Activated CD8-positive, alpha-beta T cell treated with anti-CD3 and anti-CD28 coated beads for 36 hours (primary cell): ENCODE measurements at places on chromosomes 6 and 20. TPM values are rescaled to one million over a fixed set of nuclear protein-coding genes. Genes with fewer than 3 reads are reported as not detected.
A peak's percentile ranks its signal among the peaks of the same experiment; 100 is the strongest.

GRCh38 chr6:87572883-87573282, 16.9 kb downstream of the RARS2 start:
- no peak overlapping the region for H3K4me3 ChIP-seq
- H3K36me3 ChIP-seq, result peaks cover 27% of the 10 kb centered on the region
- no peak for DNase-seq

DNA sequence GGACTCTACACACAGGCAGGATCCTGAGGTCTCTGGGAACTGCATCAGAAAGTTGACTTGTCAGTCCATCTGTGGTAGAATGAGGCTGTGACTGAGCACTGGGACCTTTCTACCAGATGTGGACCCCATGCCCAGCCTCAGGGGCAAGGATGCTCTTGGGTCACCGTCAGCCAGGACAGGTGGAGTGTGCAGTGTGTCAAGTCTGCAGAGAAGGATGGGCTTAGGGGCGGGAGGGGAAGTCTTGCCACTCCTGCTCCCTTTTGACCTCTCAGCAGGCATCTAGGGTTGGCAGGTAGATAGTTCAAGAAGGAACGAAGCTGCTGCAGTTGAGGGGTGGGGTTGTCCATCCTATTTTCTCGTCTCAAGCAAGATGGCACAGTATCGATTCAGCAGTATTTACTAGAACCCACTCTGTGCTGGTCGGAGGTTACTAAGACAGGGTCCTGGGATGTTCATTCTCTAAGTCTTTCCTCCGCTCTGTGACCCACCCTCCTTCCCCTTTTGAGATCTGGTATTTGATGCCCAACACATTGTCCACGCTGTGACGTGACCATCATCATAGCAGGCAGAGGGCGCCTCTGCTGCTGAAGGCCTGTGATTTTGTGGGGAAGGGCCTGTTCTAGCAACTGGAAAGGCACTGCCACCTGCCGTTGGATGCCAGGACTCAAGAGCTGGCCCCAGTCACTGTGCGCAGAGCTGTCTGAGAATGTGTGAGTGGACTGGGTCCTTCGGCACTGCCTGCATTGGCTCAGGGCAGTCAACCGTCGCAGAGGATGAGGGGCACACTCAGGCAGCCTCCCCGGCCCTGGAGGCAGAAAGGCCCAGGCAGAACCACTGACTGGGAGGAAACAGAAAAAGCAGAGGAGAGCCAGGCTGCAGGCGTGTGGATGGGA, 23.2 kb downstream of the RBCK1 start:
- DNase-seq, result peak; percentile 67

CLPSL2 gene
- total RNA-seq, result not detected

UBE2C gene
- 151 TPM for total RNA-seq

DNA sequence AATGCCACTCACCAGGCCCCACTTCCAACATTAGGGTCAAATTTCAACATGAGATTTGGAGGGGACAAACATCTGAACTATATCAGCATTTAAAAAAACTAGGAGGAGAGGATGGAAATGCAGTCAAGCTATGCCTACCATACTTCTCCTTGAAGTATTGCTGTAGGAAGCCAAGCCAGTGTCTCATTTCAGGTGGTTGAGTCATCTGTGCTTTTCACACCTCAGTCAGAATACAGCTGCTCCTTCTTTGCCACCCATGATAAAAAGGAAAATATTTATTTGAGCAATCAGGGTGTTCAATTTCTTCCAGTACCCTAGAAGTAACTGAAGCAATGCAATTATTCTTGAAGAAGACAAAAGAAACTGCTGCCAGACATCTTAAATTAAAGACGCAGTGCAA, 47.0 kb upstream of the EEF1E1 start:
- no peak overlapping the region for H3K4me3 ChIP-seq
- H3K4me1 ChIP-seq, result no peaks in the 10 kb centered on the region
- no peak overlapping the region for H3K27ac ChIP-seq

GRCh38 chr20:62846166-62846890, 15.3 kb downstream of the TCFL5 start:
- H3K4me3 ChIP-seq, result no peak overlapping the region
- H3K27ac ChIP-seq, result no peak overlapping the region
- DNase-seq, result no peak
- no peaks in the 10 kb centered on the region for H3K27me3 ChIP-seq
- peaks cover 8% of the 10 kb centered on the region for H3K36me3 ChIP-seq
- no peaks in the 10 kb centered on the region for H3K4me1 ChIP-seq

GRCh38 chr6:24127316-24127715, 1.3 kb downstream of the NRSN1 start:
- H3K27ac ChIP-seq, result no peak overlapping the region
- H3K27me3 ChIP-seq, result peaks cover 29% of the 10 kb centered on the region
- H3K4me1 ChIP-seq, result peaks cover 2% of the 10 kb centered on the region
- H3K4me3 ChIP-seq, result no peak overlapping the region

GSTA1 gene
- not detected for total RNA-seq

PRL gene
- 0.52 TPM for total RNA-seq

RSPO4 gene
- total RNA-seq, result not detected

GRCh38 chr20:32045999-32046398, 6.0 kb upstream of the HCK start:
- H3K4me3 ChIP-seq, result no peak overlapping the region
- H3K4me1 ChIP-seq, result peaks cover 2% of the 10 kb centered on the region
- DNase-seq, result no peak
- peaks cover 42% of the 10 kb centered on the region for H3K27me3 ChIP-seq

GRCh38 chr6:90575267-90575666, 11.6 kb downstream of the MAP3K7 start:
- H3K27ac ChIP-seq, result no peak overlapping the region
- H3K4me1 ChIP-seq, result peaks cover 19% of the 10 kb centered on the region
- no peak for DNase-seq
- peaks cover 4% of the 10 kb centered on the region for H3K36me3 ChIP-seq
- H3K27me3 ChIP-seq, result no peaks in the 10 kb centered on the region

DNA sequence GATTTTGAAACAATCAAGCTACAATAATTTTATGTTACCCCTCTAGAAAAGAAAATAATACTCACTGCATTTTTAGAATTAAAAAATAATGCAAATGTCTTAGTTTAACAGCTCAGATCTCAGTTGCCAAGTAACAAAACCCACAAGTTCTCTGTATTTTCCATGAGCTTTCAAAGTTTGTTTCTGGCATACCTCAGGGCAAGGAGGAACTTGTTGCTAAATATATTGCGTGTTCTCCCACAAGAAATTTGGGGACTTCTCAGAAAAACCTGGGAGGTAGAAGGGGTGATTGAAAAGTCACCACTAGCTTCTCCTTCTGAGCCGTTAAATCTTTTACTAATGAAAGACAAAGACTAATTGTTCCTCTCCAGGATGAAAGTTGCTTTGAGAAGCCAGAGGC, 236.8 kb upstream of the MARCKS start:
- H3K27ac ChIP-seq, result no peak overlapping the region
- no peak for DNase-seq

DNA sequence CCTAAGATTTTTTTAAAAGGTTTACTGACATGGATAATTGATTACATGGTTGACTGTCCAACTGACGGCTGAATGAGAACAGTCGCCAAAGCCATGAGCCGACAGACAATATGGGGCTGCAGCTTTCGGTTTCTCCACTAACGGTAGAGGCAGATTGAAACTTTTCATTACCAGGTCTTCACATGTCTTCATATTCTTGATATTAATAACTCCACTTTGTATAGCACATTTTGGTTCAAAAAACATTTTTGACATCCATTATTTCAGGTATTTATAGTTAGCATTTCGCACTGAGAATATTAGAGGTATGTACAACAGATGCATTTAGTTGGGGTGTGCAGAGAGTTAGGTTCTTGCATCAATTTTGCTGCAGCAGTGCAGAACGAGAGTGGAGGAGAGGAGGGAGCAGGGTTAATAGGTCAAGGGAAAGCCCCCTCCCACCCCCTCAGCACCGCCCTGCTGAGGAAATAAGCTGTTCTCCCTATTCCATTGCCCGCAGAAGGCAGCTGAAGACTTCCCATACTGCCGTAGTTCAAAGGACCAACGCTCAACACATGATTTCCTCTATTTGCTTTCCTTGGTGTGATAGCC, 73.6 kb upstream of the ADTRP start:
- H3K36me3 ChIP-seq, result no peaks in the 10 kb centered on the region
- H3K27me3 ChIP-seq, result no peaks in the 10 kb centered on the region
- H3K4me1 ChIP-seq, result no peaks in the 10 kb centered on the region
- DNase-seq, result no peak
- no peak overlapping the region for H3K4me3 ChIP-seq

- H3K36me3 ChIP-seq, result no peaks in the 10 kb centered on the region
- H3K27ac ChIP-seq, result no peak overlapping the region
- no peak for DNase-seq
- H3K27me3 ChIP-seq, result peaks cover 3% of the 10 kb centered on the region
Measured at GRCh38 chr20:61443443-61444126, 191.5 kb downstream of the CDH4 start.

LPA gene
- not detected for total RNA-seq

GRCh38 chr20:53381568-53382262, 211.9 kb downstream of the ZNF217 start:
- no peaks in the 10 kb centered on the region for H3K36me3 ChIP-seq
- no peak for DNase-seq
- H3K4me3 ChIP-seq, result no peak overlapping the region
- peaks cover 1% of the 10 kb centered on the region for H3K4me1 ChIP-seq

GNAS-AS1 gene
- total RNA-seq, result 1.7 TPM

DNA sequence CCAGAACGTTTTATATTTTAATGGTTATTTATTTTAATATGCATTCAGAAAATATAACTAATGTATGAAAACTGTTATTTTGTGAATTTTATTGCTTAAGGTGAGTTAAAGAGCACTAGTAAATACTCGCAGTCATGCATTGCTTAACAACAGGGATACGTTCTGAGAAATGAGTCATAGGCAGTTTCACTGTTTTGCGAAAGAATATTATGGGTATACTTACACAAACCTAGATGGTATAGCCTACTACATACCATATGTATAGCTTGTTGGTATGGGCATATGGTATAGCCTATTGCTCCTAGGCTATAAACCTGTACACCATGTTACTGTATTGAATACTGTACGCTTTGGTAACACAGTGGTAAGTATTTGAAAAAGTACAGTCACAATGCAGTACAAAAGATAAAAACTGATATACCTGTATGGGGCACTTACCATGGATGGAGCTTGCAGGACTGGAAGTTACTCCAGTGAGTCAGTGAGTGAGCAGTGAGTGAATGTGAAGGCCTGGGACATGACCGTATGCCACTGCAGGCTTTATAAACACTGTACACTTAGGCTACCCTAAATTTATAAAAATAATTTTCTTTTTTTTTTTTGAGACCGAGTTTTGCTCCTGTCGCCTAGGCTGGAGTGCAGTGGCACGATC, 38.5 kb downstream of the ARFGEF2 start:
- H3K4me1 ChIP-seq, result peaks cover 5% of the 10 kb centered on the region
- no peak overlapping the region for H3K27ac ChIP-seq
- no peak for DNase-seq
- peaks cover 14% of the 10 kb centered on the region for H3K36me3 ChIP-seq
- no peaks in the 10 kb centered on the region for H3K27me3 ChIP-seq

DEFB126 gene
- total RNA-seq, result not detected

DNA sequence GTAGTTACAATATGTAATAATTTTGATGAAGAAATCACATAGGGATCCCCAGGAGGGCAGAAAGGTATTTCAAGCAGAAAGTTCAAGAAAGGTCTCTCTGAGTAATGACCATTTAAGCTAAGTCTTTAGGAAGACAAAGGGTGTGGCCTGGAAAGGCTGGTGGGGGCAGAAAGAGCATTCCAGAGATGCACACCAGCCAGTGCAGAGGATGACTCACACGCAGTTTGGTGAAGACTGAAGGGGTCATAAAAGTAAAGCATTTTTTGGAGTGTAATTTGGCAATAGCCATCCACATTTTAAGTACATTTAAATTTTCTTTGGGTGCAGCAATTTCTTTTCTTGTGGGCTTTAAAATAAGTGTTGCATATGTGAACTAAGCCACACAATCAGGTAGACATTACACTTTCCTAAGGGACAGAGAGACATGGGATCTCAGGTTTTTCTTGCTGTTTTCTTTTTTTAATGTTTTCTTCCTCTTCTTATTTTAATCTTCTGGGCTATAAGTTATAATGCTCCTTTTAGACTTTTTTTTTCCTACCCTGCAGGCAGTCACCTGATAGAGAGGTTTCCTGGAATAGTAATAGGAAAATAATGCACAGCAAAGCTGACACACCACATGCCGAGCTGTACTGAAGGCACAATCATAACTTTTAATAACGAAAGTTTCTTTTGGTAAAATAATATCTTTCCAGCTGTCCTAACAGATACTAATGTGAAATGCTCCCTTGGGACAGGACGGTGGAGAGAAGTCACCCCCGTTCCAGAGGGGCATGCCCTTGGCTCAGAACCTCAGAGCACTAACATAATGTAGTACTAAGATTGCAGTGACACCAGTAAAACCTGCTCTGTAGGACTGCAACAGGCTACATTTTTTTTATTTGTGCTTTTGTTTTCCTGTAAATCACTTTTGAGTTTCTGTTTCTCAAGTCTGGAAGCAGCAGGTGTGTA, 49.6 kb upstream of the PTPRK start:
- no peak for DNase-seq
- no peak overlapping the region for H3K4me3 ChIP-seq
- no peak overlapping the region for H3K27ac ChIP-seq
- H3K4me1 ChIP-seq, result peaks cover under 1% of the 10 kb centered on the region
- H3K36me3 ChIP-seq, result no peaks in the 10 kb centered on the region

DNA sequence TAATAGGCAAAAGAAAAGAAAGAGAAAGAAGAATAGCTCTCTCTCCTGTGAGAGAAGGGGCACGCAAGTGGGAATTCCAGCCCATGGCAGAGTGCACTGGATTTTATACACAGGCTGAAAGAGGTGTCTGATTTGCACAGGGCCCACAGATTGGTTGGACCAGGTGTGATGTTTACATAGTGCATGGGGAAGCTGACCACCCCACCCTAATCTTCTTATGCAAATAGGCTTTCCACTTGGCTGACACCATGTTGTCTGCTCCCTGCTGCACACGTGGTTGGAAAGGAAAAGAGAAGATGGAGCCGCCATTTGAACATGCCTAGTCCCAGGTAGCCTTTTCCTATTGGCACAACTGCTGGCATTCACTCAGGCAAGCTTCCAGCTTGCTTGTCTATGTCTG, 20.2 kb downstream of the MICA start:
- H3K36me3 ChIP-seq, result peaks cover 2% of the 10 kb centered on the region
- no peak for DNase-seq
- H3K4me3 ChIP-seq, result no peak overlapping the region
- H3K4me1 ChIP-seq, result peaks cover 1% of the 10 kb centered on the region
- H3K27ac ChIP-seq, result no peak overlapping the region
- H3K27me3 ChIP-seq, result no peaks in the 10 kb centered on the region

GRCh38 chr6:170156448-170157375, 134.2 kb downstream of the DLL1 start:
- no peak for DNase-seq

DNA sequence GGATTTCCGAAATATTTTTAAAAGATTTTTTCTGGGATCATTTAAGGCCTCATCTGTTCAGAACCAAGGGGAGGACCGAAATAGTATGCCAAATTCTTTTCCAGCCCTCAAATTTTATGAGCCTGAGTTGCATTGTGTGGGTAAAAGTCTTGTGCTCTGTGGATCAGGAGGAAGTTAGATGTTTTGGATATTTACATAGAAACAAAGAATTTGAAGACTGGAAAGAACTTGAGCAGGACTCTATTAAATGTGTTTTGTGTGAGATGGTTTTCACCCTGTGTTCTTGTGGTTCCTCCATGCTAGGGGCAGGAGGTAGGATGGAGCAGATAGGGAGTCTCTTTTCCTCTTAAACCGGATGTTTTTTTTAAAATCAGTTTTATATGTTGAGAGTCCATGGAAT, 329.1 kb downstream of the LAMA2 start:
- H3K4me1 ChIP-seq, result no peaks in the 10 kb centered on the region
- no peak for DNase-seq
- no peak overlapping the region for H3K27ac ChIP-seq
- H3K27me3 ChIP-seq, result no peaks in the 10 kb centered on the region
